ENCODE measurements at places on chromosomes 1 and 21.

- DNase-seq = peak; percentile 27
These were observed 1.2 kb upstream of the DENND1B start for GRCh38 chr1:197776351-197777105.

DNA sequence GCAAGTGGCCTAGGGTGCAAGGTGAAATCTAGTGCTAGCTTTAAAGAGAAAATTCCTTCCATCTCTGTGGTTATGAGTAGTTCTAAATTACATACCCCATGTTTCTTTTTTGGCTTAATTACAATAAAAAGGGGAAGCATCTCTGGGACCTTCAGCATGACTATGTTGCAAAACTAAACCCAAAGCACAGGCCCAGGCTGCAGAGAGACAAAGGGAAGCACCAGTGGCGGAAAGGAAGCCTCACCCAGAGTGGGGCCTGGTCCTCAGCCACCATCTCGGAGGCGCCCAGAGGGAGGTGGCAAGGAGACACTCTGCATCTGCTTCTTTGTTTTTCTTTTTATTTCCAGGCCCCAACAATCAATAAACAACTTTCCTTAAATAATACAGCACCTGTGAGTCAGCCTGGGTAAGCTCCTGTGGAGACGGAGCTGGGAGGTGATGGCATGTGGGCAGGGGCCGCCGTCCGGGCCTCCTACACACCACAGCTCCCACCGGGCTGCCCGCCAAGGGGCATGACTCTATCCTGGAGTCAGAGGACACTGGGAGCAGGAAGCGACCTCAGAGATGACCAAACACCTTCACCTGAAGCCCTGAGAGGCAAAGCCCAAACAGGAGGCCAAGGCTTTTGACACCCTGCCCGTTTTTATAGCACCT lies 21.7 kb downstream of the ITPKB start:
- DNase-seq = no peak

GRCh38 chr1:214165850-214166374 lies 115.0 kb upstream of the SMYD2 start:
- DNase-seq = no peak

- DNase-seq = no peak
These were observed 12.4 kb downstream of the PEA15 start for GRCh38 chr1:160217481-160218051.

DNA sequence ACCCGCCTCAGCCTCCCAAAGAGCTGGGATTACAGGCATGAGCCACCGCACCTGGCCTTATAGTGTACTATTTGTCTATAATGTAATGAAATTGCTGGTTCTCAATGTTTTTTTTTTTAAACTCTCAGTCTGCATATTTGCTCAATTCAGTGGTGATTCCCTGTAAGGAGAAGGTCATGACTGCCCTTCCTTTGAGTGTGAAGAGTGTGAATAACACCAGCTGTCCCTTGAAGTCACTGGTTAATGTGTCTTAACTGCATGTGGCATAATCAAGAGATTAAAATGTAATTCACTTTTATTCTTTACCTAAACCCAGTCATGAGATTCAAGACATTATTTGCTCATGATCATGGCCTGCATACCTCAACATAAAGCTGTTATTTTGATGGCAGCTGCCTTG lies 30.5 kb downstream of the MTF2 start:
- DNase-seq = no peak

- DNase-seq = peak; percentile 52
These were observed 214.6 kb downstream of the TRABD2B start for GRCh38 chr1:47782414-47783166.
